ENCODE measurements at places on chromosomes 5 and 9.

- DNase-seq = no peak
These were observed 11.7 kb downstream of the ARPC5L start for GRCh38 chr9:124873664-124874063.

- no peak for DNase-seq
These were observed 272.4 kb downstream of the ARRDC3 start for GRCh38 chr5:91110686-91111085.

DNA sequence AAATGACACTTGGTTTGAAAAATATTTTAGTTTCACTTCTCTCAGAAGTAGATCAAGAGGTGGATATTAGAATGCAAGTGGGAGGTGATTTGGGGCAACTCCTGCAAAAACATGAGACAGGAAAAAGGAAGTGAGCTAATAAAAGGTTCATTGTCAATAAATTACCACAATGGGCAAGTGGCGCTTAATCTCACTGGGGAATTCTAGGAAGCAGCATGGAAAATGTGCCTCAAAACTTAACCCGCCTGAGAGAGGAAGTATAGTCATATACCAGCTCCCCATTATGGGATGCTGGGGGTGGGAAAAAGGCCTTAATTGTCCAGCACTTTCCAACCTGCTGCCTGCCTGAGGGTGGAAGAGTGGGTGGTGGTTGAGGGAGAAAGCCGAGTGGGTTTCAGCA is 204.1 kb downstream of the ELAVL2 start:
- DNase-seq = no peak

DNA sequence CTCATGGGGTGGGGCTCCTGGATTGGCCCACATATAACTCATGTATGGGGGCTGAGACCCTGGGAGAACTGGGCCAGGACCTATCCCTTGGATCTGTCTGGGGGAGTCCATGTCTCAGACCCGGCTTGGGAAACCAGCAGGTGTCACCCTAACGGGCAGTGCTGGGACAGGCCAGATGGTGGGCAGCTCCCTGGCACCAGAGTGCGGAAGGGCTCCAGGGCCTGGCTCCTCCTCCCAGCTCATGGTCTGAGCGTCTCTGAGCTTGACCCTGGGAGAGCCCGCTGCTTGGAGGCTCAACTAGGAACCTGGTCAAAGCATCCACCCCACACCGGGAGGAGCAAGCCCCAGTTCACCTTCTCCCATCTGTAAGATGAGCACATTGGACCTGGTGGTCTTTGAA is 15.5 kb upstream of the NCS1 start:
- DNase-seq = no peak

GRCh38 chr5:179918742-179919486 is 11.2 kb upstream of the TBC1D9B start:
- DNase-seq = no peak

All from GM23338 (cell line).